BE2C (cell line): ENCODE measurements at places on chromosomes 12 and 14.

GRCh38 chr12:62129291-62129690, 130.9 kb upstream of the USP15 start:
- no peak for DNase-seq

DNA sequence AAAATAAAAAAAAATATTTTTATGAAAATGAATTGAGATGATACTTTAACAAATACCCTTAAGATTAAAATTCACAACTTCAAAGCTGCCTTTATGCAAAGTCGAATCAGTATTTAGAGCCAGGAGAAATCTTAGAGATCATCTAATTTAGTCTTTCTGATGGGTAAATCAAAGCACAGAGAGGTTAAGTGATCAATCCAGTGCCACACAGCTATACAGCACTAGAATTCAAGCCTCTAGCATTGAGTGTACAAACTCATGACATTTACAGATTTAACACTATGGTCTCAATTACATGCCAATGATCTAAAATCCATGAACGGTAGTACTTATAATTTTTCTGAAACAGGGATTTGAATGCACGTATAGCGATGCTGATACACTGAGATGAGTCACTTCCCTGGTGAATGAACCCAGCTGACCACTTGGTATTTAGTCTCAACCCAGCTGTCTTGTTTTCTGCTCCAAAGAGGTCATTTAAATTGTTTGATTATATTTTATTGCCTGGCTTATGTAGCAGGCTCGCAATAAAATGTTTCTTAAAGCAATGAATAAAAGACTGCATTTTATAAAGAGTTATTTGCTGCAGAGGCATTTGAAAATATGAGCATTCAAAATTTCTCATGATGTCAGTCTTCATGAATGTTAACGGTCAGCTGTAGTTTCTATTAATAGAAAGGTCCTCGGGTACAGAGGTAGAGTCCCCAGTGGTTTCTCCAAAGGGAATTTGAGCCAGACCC, 152.4 kb upstream of the PRICKLE1 start:
- no peak for DNase-seq

- DNase-seq, result peak; percentile 54
Measured at GRCh38 chr12:24902511-24903328, 46.2 kb downstream of the BCAT1 start.

- DNase-seq, result no peak
Measured at GRCh38 chr12:10497602-10498001, 8.1 kb upstream of the EIF2S3B start.

DNA sequence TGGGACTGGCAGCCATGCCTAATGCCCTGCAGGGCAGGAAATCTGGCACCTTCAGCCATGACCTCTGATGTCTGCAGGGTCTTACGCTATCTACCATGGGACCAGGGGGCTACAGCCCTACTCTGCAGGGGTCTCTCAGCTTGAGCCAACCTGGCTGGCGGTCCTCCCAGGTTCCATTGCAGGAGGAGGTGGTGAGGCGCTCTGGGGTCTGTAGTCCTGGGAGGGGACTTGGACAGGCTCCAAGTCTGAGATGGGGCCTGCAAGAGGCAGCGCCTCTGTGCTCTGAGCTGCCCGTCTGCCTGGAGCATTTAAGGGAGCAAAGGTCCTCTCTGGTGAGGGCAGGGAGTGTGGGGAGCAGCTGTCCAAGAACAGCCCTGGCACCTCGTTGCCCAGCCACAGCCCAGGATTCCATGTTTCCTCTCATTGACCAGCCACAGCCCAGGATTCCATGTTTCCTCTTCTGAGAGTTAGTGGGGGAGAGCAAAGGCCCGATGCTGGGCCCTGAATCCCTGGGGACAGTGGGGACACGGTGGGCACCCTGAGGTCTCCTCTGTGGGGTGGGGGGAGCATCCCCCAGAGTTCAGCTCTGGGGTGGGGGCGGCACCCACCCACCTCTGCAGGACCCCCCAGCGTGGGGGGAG, 655 bp downstream of the PLD4 start:
- DNase-seq, result no peak

GRCh38 chr12:46524778-46525177, 152.2 kb upstream of the SLC38A2 start:
- peak; percentile 83 for DNase-seq

- DNase-seq, result no peak
Measured at GRCh38 chr12:42862055-42862454, 272.5 kb upstream of the PRICKLE1 start.

DNA sequence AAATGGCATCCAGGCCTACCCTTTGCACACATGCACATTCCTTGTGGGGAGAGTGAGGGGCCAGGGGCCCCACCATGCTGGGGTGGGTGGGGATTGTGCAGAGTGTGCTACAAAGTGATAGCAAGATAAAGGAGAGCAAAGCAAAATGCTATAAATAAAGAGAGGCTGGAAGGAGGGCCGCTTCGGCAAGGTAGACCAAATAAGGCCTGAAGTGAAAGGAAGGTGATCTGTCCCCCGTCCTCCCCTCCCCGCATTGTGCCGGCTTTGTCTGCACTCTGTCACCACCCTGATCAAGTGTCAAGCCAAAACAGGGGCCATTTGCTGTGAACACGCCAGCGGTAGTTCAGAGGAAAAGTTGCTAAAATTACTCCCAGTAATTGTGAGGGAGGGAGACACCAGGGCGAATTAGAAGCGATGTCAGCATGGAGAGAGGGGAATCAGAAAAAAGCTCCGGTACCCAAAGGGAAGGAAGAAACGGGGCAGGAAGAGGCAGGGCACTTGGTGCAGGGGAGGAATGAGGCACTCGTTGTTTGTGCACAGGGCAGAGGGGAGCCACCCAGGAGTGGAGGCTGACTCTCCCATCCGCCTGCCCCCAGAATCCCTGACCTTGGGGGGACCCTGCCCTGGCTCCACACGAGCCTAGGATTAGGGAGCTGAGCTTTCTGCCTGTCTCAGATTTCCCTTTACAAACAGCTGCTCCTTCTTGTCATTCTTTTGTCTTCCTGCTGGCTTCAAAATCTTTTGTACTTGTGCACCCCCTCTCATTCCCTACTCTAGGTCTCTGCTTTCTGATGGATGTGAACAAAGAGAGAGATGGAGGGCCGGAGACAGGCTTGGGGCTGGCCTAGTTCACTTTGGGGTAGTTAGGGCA, 2.9 kb upstream of the MYH7 start:
- DNase-seq, result no peak

DNA sequence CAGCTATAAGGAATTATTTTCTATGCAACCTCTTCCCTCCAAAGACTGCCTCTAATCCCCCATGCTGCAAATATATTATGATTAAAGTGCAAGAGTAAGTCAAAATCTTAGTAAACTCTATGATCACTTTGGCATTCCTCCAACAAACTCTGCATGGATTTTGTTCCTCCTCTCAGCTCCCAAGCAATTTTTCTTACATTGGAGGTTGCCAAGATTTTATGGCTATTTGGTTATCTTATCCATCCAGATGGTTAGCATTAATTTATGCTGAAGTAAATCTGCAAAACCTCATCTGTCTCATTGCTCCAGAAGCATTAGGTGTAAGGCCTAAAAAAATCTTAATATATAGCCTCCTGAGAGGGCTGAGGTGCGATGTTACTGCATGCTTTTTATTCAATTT, 228.1 kb downstream of the CHST11 start:
- no peak for DNase-seq

DNA sequence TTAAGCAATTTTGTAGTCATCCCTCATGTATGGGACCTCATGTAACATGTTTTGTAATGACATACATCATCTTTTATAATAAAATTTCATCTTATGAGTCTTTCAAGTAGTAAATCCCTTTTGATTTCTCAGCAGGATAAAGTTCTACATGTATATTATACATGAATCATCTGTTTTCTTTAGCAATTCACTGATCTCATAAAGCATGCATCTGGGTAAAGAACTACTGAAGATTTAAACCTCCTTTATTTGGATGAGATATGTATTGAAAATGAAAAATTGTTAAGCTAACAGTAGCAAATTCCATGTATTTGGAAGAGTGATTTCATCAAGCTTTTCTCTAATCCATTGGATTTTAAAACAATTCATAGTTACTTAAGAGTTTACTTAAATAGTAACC, 126.9 kb downstream of the KITLG start:
- no peak for DNase-seq

GRCh38 chr12:117835156-117835555, 133.6 kb downstream of the KSR2 start:
- DNase-seq, result peak; percentile 54

GRCh38 chr14:88079624-88080023, 74.7 kb downstream of the GPR65 start:
- no peak for DNase-seq

- DNase-seq, result no peak
Measured at GRCh38 chr12:122610207-122610606, 83.2 kb downstream of the KNTC1 start.

- no peak for DNase-seq
Measured at GRCh38 chr12:47023311-47023710, 56.1 kb upstream of the PCED1B start.

DNA sequence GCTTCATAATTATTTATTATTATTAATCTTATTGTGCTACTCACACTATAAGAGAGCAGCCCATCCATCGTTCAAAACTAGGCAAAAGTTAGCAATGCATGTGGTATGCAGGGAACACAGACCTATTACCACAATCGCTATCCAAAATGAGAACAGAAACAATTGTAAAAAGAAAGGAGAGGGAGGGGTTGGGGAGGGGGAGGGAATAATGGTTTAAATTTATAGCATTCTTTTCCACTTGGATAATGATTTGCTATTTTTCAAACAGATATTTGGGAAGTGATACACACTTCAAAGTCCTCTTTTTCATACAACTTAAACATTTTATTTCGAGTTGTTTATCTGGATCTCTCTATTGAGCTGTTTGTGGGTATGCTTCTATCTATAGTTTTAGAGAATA, 248.6 kb upstream of the SOX5 start:
- DNase-seq, result no peak

- DNase-seq, result no peak
Measured at GRCh38 chr14:104066279-104066678, 19.2 kb upstream of the ASPG start.

DNA sequence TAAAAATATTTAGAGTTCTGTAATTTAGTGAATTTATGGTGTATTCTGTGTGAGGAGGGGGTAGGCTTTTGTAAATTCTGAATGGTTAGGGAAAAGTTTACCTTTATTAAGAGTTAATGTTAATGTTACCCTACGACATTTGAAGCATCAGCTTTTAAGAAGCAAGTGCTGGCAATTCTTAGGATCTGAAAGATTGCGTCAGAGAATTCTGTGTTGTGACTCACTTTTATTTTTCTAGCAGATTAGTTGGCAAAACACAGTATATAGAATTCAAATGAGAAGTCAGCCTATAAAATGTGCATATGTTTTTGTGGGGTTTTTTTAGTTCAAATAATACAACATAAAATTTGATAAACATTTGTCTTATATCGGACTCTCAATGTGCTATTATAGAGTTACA, 97.6 kb downstream of the RAD52 start:
- no peak for DNase-seq

GRCh38 chr14:26709019-26709418, 111.2 kb upstream of the NOVA1 start:
- DNase-seq, result no peak

GRCh38 chr12:52006726-52007157, at the start of gene TAMALIN:
Gene TAMALIN, plus strand, starts transcription at chr12:52006946. Its CDS starts 74 bp downstream, at chr12:52007020.
- peak; percentile 81 for DNase-seq

- no peak for DNase-seq
Measured at GRCh38 chr14:82046512-82047226, 513.0 kb upstream of the SEL1L start.

- DNase-seq, result no peak
Measured at GRCh38 chr14:22558221-22558913, 30.7 kb downstream of the DAD1 start.

DNA sequence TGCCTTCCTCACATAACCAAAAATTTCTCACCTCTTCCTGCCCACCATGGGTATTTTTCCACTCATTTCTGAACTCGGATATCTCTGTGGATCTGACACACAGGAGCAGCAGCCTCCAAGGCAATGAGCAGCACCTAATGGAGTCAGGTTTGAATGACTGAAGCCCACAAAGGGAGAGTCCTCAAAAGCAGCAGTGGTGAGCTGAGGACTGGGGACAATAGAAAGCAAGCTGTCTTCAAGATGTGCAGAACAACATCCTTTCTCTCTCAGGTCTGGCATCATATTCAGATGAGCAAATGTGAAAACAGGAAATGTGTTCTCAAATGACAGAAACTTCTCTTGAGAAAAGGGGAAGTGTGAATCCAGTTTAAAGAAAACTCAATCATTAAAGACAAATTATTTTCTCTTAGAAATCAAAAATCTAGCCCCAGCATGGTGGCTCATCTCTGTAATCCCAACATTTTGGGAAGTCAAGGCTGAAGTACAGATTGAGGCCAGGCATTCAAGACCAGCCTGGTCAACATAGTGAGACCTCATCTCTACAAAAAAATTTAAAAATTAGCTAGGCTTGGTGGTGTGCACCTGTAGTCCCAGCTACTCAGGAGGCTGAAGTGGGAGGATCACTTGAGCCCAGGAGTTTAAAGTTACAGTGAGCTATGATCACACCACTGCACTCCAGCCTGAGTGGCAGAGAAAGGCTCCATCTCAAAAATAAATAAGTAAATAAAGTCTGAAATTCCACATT, 54.2 kb downstream of the C12orf42 start:
- DNase-seq, result no peak

GRCh38 chr14:24372701-24373416, 4.9 kb downstream of the NFATC4 start:
- DNase-seq, result peak; percentile 99

GRCh38 chr12:127245009-127245408, 1022.0 kb upstream of the TMEM132C start:
- DNase-seq, result no peak

- DNase-seq, result peak; percentile 87
Measured at GRCh38 chr12:109715310-109716091, 1.9 kb downstream of the FAM222A start.

GRCh38 chr14:38618514-38618913, 362.6 kb upstream of the CLEC14A start:
- DNase-seq, result no peak

- DNase-seq, result peak; percentile 37
Measured at GRCh38 chr14:61476754-61477410, 155.5 kb downstream of the PRKCH start.

DNA sequence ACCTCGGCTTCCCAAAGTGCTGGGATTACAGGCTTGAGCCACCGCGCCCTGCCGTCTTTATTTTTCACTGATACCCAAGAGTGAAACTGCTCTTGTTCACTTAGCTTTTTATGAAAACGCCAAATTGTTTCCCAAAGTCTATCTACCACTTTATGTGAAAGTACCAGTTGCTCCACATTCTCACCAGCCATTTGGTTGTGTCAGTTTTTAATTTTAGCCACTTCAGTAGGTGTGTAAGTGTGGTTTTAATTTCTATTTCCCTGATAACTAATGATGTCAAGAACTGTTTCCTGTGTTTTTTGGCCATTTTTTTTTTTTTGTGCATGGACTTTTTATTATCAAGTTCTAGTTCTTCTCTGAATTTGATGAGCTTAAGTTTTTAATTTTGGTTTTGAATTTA, 17.1 kb downstream of the CAND1 start:
- DNase-seq, result no peak
